ENCODE measurements at places on chromosomes 16 and 17.

DNA sequence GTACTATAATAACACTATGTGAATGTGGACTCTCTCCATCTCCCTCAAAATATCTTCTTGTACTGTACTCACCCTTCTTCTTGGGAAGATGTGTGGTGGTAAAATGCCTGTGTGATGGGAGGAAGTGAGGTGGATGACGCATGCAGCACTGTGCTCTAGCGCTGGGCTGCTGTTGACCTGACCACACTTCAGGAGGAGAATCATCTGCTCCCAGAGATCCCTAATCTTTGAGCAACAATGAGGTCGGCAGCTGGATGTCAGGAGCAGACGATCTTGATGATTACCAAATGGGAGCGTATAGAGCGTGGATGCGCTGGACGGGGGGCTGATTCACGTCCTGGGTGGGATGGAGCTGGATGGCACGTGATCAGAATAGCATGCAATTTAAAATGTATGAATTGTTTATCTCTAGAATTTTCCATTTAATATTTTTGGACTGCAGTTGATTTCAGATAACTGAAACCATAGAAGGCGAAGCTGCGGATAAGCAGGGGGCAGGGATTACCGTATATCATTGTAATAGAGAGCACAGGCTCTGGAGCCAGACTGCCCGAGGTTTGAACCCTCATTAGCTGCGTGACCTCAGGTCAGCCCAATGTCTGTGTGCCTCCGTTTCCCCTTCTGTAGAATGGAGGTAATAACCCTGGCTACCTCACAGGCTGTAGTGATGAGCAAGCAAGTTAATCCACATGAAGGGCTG lies 23.7 kb upstream of the CYLD start:
- no peak for DNase-seq

DNA sequence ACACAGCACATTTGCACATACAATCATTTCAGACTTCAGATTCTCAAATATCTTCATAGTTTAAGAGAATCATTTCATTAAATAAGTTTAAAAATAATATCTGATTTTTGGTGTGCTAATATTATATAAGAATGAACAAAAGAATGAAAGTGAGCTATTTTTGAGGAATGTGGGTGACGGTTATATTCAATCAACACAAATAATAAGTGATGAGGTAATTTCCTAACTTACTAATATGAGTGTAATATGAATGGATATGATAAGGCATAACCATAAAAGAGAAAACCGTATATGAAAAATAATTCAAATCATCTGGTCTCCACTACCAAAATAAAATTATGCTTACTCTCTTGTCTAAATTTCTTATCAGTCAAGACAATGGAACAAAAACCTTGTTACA lies 68.4 kb upstream of the NACA2 start:
- no peak for DNase-seq

GRCh38 chr17:36942019-36942599 lies 4.8 kb downstream of the LHX1 start:
- no peak for DNase-seq

- DNase-seq: no peak
Observed at GRCh38 chr17:8855477-8856204, 11.8 kb downstream of the PIK3R6 start.

GRCh38 chr17:13228225-13228624 lies 210.4 kb upstream of the ELAC2 start:
- no peak for DNase-seq

GRCh38 chr17:8160741-8161221 lies 2.0 kb downstream of the VAMP2 start:
- DNase-seq: no peak

GRCh38 chr16:48608871-48609651 lies 919 bp downstream of the N4BP1 start:
- DNase-seq: peak; percentile 37

DNA sequence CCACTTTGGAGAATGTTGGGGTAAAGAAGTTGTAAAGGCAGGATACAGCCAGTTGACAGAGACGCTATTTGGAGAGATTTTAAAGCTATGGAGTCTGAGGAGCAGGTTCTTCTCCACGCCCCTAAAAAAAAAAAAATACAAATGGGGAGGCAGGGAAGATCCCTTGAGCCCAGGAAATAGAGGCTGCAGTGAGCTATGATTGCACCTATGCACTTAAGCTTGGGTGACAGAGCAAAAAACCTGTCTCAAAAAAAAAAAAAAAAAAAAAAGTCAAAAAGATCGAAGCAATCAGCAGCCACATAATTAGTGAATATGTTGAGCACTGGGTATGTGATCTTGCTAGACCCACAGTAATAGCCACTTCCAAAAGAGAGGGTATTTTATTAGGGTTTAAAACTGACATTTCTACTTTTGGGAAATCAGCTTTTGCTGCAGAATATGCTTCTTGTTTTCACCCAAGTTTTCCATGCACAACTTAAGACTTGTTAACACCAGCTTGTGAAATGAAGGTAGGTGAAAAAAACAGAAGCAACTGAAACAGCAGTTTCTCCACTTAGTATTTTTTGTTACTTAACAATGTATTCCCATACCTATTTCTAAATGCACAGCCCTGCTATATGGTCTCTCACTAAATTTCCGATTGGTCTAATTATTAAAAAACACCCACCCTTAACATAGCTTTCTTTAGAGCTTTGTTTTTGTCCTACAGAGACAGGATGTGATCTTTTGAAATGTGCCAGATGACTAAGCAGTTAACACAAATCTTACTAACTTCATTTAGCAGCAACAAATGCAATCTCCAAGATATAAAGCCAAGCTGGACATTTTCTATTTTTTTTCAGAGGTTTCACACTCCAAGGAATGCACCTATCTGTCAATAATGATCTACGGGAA lies 2.5 kb upstream of the ARL6IP1 start:
- no peak for DNase-seq

GRCh38 chr16:46997844-46998243 lies 24.4 kb upstream of the DNAJA2 start:
- no peak for DNase-seq

GRCh38 chr16:7363422-7364417 lies 31.1 kb downstream of the RBFOX1 start:
- no peak for DNase-seq

DNA sequence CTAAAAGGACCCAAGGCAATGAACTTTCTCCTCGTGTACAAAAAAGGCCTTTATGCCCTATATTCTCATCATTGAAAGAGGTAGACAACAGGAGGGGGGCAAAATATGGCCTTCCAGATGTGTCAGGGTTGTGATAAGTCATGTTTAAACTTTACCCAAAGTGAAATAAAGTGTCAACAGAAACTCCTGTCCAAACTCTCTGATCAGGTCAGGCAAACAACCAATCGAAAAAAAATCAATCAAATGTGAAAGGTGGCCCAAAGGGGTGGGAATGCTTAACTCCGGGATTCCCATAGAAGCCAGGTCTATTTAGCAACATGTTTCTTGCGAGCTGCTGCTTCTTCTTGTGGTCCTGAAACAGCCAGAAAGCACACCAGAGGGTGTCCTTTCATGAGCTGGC lies 49.5 kb upstream of the SOX9 start:
- no peak for DNase-seq

GRCh38 chr17:27293359-27293897 lies 486 bp upstream of the WSB1 start:
- DNase-seq: no peak

GRCh38 chr17:61005358-61005757 lies 327.7 kb downstream of the BCAS3 start:
- no peak for DNase-seq

- no peak for DNase-seq
Observed at GRCh38 chr16:54934481-54935265, 4.0 kb downstream of the IRX5 start.

- peak; percentile 8 for DNase-seq
Observed at GRCh38 chr17:44006272-44006597, 1.8 kb downstream of the NAGS start.

DNA sequence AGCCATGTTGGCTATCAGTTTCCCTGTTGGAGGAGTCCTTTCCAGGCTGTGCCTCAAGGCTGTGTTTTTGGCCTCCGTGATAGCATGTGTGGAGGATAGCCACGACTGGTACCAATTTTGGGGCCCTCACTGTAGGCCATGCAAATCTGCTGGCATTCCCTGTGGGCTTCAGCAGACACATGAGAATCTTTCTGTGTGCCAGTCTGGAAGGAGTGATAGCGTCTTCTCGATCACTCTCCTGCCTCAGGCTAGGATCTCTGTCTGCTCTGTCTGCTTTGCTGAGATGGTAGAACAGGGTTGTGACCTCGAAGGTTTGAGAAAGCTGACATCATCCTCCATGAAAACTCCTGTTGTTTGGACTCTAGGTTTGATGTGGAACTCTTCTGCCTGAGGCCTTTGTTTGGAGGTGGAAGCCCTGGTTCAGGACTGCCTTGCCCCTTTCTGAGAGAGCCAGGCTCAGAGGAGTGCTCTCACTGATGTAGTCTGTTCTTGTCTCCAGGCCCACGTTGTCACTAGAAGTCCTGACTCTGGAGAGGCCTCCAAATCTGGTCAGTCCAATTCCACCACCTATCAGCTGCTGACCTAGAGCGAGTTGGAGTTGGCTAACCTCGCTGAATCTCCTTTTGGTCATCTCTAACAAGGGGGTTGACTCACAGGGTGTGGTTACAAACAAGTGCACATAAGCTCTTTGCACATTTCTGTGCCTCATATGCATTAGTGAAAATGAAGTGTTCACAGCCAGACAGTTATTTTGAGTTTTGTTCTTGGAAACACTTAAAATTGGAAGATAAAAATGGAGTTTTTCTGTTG lies 12.1 kb upstream of the EDC4 start:
- DNase-seq: no peak

- DNase-seq: no peak
Observed at GRCh38 chr16:57244463-57244766, 644 bp upstream of the ARL2BP start.

DNA sequence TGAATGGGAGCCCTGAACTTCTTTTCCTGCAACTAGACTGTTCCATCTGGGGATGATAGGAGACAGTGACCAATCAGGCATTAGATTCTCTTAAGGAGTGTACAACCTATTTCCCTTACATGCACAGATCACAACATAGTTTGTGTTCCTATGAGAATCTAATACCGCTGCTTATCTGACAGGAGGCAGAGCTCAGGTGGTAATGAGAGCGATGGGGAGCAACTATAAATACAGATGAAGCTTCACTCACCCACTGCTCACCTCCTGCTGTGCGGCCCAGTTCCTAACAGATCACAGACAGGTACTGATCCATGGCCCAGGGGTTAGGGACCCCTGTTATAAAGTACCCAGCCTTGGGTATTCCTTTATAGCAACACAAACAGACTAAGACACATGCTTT lies 17.4 kb upstream of the ADAMTS18 start:
- no peak for DNase-seq

- no peak for DNase-seq
Observed at GRCh38 chr16:49850558-49851467, 5.1 kb downstream of the ZNF423 start.

DNA sequence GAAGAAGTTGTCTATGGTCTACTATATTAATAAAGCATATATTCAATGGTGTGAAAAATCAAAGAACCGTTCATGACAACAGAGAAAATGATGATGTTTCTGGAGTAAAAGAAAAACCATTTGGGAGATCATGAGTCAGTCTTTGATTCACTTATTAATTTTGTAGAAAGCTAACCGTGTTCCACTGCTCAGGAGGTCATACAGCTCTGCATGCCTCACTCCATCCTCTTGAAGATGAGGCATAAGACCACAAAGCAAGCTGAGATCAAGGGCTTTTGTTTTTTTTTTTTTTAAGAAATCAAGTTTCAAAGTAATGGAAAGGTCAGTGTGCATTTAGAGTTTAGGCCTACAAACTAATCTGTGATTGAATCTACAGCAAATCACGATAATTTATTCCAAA lies 206.4 kb downstream of the CEP112 start:
- DNase-seq: no peak

- no peak for DNase-seq
Observed at GRCh38 chr17:40361063-40361924, 3.2 kb downstream of the GJD3 start.

DNA sequence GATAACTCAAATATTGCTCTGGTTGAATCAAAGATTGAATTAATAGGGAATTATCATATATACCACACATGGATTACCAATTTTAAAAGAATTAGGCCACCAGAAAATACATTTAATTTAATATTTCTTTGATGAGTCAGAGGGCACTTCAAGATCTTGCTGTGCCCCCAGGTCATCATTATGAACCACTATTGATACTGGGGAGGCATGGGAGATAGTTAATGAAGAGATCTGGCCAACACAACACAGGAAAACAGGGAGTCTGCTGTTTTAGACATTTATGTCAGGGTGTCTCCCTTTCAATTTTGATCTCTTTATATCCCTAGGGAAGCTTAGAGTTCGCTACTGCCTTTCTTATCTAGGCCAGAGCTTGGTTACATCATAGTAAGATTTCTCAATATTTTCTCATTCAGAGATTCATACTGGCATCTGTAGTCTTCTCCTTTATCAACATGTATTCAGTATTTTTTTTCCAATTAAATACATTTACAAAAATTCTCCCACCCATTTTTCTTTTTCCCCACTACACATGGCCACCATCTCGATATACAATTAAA lies 158.3 kb upstream of the ZFHX3 start:
- no peak for DNase-seq

- DNase-seq: no peak
Observed at GRCh38 chr17:41171886-41172285, 3.9 kb upstream of the KRTAP4-3 start.

DNA sequence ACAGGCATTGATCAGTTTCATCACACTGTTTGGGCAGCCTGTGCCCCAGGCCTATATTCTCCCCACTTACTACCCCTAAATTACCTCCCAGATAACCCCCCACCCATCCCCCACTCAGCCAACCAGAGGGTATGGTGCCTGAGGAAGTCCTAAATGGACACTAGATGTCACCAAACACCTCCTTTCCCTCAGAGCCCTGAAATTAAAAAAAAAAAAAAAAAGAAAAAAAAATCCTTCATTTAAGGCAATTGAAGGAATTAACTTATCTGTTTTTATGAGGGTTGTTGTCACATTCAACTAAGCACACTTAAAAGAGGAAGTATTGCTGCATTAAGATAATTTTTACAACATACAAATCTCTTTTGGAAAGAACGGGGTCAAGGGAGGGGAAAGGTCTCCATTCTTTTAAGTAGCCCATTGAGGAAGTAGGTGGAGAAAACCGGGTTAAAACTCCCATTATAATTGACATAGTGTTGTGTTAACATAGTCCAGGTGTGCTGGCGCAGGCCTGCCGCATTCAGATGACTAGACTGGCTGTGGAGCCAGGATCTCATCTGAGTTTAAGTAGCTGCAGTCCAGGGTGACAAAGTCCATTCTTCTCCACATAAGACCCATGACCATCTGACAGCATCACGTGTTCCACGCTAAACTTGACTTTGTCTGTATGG lies 46.3 kb downstream of the SNX11 start:
- no peak for DNase-seq

DNA sequence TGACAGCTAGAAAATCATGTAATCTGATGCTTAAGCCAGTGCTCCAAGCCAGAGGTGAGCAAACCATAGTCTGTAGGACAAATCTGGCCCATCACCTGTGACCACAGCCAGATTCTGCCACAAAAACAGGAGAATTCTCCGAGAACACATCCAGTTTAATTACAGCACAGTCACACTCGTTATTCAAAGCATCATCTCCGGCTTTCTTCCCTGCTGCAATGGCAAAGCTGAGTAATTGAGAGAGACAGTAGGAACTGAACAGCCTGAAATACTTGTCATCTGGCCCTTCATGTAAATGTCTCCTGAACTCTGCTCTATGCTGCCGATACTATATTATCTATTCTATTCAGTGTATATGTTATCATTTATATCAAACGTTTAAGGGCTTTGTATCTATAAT lies 121.4 kb upstream of the FOXF1 start:
- DNase-seq: no peak
